Jurkat, Clone E6-1 (cell line): ENCODE measurements at places on chromosomes 5 and 9.
A peak's percentile ranks its signal among the peaks of the same experiment; 100 is the strongest.

GRCh38 chr9:2281031-2281802 lies 266.1 kb downstream of the SMARCA2 start:
- no peak for DNase-seq

GRCh38 chr5:164233791-164234190 lies 728.4 kb downstream of the MAT2B start:
- no peak for DNase-seq

DNA sequence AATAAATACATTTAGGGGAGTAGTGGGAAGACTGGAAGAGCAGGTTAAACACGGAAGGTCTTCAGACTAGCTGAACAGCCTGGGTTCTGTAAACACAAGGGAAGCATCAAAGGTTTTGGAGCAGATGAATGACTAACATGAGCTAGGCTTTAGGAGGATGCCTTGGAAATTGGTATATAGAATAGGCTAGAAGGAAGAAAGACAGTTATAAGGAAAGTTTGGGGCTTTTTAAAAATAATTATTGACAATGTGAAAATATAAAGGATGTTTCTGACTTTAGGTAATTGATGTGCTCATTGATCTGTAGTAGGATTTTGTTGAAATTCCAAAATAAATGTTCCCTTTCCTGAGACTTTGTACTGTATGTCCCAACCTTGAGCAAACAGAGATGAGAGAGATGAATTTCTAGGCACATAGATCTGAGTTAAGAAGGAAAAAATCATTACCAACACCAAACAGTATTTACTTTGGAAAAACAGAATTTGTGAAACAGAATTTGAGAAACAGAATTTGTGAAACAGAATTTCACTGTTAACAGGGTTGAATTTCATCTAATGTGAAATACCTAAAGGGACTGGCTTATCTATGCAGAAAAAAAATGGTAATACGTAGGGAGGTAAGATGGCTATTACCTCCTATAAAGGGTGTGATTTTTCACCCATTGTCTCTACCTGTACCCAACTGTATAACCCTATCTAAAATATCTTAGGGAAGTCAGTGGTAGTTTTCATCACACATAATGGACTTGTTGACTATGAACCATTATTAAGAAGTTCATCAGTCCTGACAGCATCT lies 28.8 kb downstream of the SKP2 start:
- DNase-seq = no peak

- DNase-seq = no peak
Observed at GRCh38 chr5:173774271-173774761, 113.8 kb upstream of the CPEB4 start.

GRCh38 chr5:73437101-73437776 lies 11.3 kb downstream of the FOXD1 start:
- no peak for DNase-seq

DNA sequence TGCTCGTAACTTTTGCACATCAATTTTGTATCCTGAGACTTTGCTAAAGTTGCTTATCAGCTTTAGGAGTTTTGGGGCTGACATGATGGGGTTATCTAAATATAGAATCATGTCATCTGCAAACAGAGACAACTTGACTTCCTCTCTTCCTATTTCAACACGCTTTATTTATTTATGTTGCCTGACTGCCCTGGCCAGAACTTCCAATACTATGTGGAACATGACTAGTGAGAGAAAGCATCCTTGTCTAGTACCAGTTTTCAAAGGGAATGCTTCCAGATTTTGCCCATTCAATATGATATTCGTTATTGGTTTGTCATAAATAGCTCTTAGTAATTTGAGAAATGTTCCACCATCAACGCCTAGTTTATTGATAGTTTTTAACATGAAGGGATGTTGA lies 65.4 kb upstream of the CDH12 start:
- DNase-seq = no peak

- no peak for DNase-seq
Observed at GRCh38 chr5:17431272-17432050, 66.6 kb upstream of the TAF11L2 start.

DNA sequence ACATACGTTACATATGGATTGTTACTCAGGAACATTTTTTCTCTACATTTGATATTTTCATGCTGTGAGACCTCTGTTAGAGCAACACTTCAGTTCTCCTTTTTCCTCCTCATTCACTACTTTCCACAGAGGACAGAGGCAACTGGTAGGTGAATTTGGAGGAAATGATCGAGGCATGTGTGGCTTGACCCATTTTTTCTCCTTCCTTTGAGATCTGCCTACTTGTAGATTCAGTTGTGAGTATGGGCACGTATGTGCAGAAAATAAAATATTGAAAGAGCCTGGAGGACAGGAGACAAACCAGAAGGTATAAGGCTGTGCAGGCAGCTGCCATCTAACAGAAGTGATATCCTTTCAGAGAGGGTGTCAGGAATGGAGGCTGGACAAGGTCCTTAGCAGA lies 19.2 kb upstream of the KIF2A start:
- DNase-seq = no peak

DNA sequence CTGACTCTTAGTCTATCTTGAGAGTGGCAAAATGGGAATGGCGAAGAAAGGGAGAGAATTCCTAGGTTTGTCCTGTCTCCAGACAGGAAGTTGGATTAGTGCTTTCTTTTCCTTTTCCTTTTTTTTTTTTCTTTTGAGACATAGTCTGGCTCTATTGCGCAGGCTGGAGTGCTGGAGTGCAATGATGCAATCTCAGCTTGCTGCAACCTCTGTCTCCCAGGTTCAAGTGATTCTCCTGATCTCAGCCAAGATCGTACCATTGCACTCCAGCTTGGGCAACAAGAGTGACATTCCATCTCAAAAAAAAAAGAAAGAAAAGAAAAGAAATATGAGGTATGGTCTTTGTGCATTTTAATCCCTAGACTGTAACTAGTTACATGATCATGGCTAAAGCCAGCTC lies 12.6 kb upstream of the KIF27 start:
- no peak for DNase-seq

DNA sequence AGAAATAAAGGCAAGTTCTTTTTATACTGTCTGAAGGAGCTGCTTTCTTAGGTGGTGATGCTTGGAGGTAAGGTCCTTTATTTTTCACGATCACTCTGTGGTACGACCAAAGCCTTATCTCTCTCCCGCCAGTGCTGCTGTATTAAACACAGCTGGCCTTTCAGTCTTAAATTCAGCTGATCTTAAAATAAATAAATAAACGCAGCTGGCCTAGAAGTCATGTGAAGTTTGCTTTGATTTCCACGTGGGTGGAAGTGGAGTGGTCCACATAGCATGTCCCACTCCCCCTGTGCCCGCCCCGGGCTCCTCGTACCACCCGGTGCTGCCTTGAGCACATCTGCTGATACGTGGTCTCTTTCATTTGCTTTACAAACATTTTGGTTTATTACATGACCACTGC lies 260.4 kb downstream of the FANCC start:
- no peak for DNase-seq

GRCh38 chr9:4575997-4576396 lies 85.7 kb downstream of the SLC1A1 start:
- no peak for DNase-seq

DNA sequence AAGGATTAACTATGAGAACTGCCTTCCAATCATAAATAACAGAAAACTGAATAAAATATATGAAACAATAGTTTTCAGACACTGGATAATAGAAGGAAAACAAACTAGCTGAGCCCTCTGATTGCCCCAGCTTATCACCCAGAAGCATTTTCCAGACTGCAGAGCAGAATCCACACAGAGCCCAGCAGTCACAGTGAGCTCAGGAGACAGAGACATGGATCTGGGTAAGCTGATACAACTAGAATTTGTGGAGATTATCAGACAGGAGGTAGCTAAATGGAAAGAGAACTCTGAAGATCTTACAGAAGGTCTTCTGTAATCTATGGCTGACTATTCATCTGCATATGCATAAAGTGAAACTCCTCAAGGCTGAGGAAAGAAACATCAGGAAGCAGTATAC lies 128.8 kb downstream of the NR2F1-AS1 start:
- no peak for DNase-seq

DNA sequence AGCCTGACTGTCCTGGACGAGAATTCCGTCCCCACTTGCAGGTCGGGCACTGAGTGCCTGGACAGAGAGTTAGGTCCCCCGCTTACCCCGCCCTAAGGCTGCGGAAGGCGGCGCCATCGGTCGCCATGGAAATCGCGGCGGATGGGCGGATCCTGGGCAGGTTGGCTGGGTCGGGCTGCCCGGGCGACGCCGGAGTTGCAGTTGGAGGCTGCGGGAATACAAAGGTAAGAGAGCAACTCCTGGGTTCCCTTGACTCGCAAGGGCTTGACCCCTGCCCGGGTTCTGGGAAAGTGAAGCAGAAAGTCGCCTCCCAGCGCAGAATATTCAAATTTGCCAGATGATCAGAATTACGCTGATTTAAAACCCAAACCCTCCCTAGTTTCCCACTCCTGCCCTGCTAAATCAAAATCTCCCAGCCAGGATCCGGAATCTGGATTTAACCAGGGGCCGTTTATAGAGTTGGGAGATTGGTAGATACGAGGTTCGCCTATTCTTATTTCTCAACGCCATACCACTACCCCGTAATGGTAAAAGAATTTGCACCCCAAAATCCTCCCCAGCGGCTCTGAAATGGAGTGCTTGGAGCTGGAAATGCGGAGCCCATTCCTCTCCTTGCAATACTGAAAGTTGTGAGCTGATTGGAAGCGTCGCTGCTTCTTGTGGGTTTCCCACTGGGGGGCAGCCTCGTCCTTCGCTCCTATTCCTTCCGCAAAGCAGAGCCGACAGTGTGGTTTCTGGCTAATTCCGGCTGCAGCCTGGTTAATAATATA lies 156.4 kb upstream of the RASEF start:
- peak; percentile 55 for DNase-seq

DNA sequence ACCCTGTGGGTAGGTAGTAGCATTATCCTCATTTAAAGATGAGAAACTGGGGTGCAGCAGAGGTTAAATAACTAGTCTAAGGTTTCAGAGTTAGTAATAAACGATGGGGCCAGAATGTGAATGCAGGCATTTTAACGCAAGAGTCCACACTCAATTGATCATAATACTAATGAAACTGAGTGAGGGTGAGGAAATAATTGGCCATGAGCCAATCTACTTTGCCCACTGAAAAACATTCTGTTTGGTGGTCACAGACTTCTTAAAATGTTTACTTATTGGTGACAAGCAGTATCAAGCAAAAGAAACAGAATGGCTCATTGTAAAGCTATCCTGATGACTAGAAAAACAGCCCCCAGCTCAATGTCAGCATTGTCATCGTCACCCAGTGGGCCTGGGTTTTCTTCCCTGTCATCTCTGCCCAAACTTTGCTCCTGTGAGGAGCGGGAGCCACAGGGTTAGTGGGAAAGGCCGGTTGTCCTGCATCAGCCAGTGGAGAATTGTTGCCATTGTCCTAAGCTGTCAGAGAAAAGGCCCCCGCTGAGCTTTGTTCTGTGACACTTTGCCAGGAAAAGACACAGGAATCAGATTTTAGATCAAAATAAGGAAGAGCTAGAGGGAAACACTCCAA lies 77.3 kb upstream of the MAN2A1 start:
- no peak for DNase-seq
